Glomerular endothelial cell (primary cell): ENCODE measurements at places on chromosomes 5 and 9. TPM values are rescaled to one million over a fixed set of nuclear protein-coding genes. Genes with fewer than 3 reads are reported as not detected.

DNA sequence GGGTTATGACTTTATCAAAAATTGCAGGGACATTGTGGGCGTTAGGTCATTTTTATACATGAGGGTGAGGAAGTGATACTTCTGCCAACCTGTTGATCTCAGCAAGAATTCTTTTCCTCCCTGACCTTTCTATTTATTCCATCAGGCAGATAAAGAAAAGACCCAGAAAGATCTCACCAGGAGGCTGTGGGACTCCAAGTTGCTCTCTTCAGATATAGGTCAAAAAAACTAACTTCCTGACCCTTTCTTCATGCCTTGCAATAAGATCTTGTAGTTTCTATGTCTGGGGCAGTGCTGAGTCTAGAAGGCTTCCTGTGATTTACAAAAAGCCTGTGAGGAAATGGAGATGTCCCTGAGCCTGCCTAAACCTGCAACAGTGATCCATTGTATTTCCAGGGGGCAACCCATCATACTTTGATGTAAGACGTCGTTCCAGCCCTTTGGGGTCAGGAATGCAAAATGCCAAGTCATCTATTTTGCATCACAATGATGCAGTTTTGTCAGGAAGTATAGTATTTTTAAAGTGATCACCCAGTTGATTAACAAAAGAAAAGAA, 22.0 kb upstream of the PIK3R1 start:
- no peak for DNase-seq

DNA sequence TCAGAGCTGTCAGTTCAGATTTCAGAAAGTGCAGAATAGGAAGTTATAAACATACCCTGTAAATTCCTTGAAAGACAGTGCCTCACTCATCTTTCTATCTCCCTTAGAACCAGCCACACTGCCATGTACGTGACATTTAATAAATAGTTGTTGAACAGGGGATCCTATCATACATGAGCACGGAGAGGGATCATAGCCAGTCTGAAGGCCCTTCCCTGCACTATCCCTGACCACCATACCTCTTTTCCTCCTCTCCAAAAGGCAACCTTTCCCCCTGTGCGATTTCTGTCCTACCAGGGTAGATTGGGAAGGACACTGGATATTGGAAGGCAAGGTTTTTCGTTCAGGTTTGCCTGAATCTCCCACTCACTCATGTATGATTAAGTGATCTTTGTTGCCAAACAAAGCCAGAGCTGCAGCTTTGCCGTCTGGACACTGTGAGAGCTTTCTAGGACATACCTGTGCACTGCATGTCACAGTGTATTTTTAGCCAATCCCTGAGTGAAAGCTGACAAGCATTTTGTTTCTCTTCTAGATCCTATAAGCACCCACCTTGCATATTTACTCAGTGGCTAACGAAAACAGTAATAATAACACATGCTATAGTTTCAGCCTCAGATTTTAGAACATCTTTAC, 986.5 kb upstream of the WWC1 start:
- DNase-seq = no peak

GRCh38 chr5:14512574-14512973, 69.0 kb upstream of the OTULINL start:
- no peak for DNase-seq

GRCh38 chr5:151144275-151144674, 13.3 kb downstream of the ANXA6 start:
- DNase-seq = no peak

DNA sequence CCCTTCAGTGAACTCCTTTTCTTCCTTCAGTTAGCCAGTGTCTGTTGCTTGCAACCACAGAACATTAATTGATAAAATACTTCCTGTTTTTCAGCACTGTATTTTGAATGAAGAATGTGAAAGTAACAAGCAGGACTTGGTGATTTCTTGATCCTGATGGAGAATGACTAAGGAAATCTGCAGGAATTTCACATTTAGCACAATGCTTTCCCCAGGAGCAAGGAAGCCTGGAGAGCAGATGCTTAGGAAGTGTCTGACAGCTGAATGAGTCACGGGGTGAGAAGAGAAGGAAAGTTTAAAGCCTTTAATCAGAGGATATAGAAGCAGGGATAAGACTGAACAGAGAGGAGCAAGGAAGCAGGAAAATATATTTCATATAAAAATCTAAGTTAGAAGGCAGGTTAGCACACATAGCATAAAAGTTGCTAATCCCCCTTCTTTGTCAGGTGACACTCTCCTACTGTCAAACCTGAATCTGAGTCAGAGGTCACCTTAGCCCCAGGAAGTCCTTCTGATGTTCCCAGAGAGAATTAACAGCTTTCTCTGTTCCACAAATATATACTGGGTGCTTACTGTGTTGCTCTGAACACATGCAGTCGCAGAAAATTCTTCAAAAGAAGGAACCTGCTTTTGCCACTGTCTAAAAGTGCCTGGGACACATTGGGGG, 59.7 kb downstream of the GNA14 start:
- no peak for DNase-seq

DNA sequence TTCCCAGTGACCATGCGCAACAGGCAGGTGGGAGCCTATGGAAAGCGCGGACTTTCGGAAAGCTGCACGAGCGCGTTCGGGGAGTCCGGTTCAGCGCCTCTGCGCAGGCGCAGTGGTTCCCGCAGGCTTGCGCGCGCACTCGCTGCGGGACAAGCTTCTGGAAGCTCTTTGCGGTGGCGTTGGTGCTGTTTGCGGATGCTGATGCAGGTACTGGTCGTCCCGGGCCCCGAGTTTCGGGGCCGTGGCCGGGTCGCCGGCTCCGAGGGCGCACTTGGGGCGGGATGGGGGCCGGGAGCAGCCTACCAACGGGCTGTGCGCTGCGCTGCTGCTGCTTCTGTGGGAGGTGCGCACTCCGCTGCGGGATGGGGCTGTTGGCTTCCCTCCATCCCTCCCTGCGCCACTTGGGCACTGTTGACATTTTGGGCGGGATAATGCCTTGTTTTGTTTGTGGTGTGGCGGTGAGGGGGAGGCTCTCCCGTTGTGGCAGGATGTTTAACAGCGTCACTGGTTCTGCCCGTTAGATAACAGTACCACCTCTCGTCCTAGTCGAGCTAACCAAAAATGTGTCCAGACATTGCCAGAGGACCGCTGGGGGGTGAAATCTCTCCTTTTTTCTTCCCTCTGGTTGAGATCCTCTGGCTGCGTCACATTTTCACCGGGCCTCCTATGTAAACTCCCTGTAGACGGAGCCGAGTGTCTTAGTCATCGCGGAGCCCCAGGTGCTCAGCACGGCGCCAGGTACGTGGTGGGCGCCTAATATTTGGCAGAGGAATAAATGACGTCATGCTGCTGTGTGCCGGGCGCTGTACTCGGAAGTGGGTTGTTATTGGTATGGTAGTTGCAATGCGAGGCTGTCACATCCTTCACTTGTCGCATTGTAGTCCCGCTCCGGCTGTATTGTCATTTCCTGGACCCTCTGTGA, at the start of gene ZNF483:
TSS of gene ZNF483 (plus strand) at position 124 of the 922 bp plus-strand sequence. CDS start 2,217 bp downstream, outside the sequence.
- no peak for DNase-seq

DNA sequence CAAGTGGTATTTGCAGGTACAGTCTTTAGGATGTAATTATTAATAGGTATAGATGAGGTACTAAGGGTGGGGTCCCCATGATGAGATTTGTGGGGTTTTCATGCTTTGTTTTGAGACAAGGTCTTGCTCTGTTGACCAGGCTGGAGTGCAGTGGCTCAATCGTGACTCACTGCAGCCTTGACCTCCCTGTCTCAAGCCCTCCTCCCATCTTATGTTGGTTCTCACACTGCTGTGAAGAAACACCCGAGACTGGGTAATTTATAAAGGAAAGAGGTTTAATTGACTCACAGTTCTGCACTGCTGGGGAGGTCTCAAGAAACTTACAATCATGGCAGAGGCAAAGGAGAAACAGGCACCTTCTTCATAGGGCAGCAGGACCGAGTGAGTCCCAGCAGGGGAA, 217.5 kb downstream of the CDK5RAP2 start:
- no peak for DNase-seq

DNA sequence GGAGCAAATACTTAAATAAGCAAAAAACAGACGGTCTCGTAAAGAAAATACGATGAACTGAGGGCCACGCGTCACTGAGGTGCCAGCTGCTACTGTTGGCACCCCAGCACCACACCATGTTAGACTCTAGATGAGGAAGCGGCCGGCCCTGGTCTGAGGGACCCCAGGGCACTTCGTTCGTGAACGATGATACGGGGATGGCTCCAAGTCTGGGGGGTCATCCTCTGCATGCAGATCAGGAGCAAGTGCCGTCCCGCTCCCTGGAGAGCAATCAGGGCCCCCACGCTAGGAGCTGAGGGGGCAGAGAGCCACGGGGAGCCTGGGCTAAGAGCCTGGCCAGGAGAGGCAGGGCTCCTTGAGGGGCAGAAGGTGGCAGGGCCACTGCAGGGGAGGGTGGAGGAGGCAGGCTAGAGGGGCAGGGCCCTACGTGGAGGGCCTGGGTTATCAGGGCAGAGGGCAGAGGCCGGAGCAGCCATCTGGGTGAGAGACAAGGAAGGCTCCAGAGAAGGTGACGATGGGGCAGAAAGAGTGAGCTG, 24.1 kb downstream of the SARDH start:
- no peak for DNase-seq

DNA sequence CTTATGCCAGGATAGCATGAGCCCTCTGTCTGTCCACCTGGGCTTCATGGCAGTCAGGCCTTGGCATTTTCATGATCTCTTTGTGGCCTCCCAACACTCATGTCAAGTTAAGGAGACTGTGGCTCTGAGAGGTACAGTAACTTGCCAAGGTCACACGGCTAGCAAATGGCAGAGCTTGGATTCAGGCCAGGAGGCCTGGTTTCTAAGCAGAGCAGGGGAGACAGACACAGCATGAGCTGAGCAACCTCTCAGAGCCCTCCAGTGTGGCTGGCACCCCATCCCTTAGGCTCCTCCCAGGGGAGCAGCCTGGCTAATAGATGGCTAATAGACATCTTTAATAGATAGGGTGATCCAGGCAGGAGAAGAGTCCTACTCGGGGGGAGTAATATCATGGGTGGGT, 4.1 kb downstream of the SYNPO start:
- no peak for DNase-seq

SKP2 gene
- 16.5 and 17.9 TPM in 2 replicates for total RNA-seq

GPX3 gene
- 0.34 and 2.8 TPM in 2 replicates for total RNA-seq

NTMT1 gene
- total RNA-seq = 28.8 and 31.2 TPM in 2 replicates

CAMSAP1 gene
- total RNA-seq = 22.1 and 37.7 TPM in 2 replicates

UBAP1 gene
- total RNA-seq = 30.6 and 34.5 TPM in 2 replicates
